Fibroblast of skin of scalp (primary cell): ENCODE measurements at places on chromosomes 6 and 20.

- DNase-seq: peak; percentile 0
Observed at GRCh38 chr6:109139109-109139508, 43.8 kb downstream of the CEP57L1 start.

- no peak for DNase-seq
Observed at GRCh38 chr6:135182071-135183001, 1.2 kb downstream of the MYB start.

DNA sequence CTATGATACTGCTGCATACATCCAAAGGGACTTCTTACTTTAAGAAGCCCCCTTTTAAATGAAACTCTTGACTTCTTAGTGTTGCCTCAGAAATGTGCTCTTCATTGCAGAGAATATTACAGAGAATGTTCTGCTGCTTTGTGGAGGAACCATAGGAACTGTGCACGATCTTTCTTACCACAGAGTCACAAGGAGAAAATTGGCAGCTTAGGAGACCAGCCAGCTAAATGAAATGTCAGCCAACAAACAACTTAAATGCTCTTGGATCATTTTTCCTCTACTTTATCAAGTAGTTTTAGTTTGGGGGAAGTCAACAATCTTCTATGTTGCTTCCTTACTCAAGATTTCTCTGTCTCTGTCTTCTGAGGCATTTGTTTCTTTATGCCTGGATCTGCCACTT is 125.9 kb upstream of the MLIP start:
- no peak for DNase-seq

GRCh38 chr6:20279051-20279450 is 66.8 kb upstream of the MBOAT1 start:
- no peak for DNase-seq

- DNase-seq: no peak
Observed at GRCh38 chr6:31609519-31610406, 5.3 kb upstream of the AIF1 start.

GRCh38 chr6:125486881-125487280 is 185.1 kb upstream of the HDDC2 start:
- DNase-seq: peak; percentile 24

DNA sequence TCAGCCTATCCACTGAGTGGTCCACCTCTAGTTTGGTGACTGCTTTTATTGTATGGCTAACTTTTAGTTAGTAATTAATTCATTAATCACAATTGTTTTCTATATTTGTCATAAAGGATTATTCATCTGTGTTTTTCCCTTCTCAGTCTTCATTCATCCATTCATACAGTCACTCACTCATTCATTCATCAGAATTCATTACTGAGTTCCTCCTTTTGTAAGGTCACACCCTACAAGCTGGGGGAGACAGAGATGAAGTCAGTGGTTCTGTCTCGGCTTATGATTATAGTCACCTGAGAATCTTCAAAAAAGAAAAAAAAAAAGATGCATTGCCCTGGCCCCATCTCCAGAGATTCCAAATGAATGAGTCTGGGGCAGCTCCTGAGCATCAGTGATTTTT is 257.1 kb downstream of the ADGB start:
- no peak for DNase-seq

GRCh38 chr6:169391473-169392071 is 137.9 kb upstream of the THBS2 start:
- no peak for DNase-seq

DNA sequence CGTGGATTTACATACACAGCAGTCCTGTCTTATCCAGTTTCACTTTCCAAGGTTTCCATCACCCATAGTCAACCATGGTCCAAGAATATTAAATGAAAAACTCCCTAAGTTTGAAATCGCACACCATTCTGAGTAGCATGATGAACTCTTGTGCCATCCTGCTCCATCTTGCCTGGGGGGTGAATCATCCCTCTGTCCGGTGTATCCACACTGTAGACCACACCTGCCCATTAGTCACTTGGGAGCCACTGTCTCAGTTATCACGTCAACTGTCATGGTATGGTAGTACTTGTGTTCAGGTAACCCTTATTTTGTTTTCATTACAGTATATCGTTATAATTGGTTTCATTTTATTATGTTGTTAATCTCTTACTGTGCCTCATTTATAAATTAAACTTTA is 38.5 kb downstream of the PTGIS start:
- no peak for DNase-seq

DNA sequence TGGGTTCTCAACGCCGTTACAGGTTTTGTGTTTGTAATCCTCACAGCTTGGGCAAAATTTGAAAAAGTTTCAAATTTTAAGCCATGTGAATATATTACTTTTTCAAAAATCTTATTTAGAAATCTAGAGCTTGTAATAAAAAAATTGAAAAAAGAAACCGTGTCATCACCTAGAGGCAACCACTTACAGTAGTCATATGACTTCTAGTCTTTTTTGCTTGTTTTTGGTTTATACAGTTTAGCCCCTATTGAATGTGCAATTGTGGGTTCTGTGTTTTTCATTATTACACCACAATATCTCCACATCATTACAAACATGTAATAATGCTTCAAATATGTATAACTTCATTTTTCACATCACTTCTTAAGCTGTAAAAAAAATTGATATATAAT is 888 bp downstream of the DYNLRB1 start:
- DNase-seq: no peak

GRCh38 chr6:76771059-76771634 is 692.1 kb downstream of the HTR1B start:
- no peak for DNase-seq

DNA sequence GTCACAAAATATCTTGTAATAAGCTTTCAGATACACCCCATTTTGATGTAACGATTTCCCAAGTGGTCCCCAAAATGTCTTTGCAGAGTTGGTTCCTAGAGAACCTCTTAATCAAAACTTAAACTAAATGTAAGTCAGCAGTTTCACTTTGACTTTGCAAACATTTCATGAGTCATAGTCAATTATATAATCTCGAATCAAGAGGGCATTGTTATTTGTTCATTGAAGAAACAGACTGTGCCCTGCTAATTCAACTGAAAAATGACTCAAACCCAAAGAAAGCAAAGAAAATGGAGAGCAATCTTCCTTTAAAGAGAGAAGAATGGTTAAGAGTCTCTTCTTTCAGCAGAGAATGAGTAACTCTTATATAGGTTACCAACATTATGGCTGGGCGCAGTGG is 58.3 kb downstream of the IPCEF1 start:
- DNase-seq: no peak

GRCh38 chr6:157638779-157639178 is 184.3 kb upstream of the SNX9 start:
- DNase-seq: no peak
